Activated CD8-positive, alpha-beta T cell treated with anti-CD3 and anti-CD28 coated beads for 36 hours (primary cell): ENCODE measurements at places on chromosomes 5 and 9. TPM values are rescaled to one million over a fixed set of nuclear protein-coding genes. Genes with fewer than 3 reads are reported as not detected.

The NUTM2F gene
- not detected for total RNA-seq

The FBXW11 gene
- 49.3 TPM for total RNA-seq

DNA sequence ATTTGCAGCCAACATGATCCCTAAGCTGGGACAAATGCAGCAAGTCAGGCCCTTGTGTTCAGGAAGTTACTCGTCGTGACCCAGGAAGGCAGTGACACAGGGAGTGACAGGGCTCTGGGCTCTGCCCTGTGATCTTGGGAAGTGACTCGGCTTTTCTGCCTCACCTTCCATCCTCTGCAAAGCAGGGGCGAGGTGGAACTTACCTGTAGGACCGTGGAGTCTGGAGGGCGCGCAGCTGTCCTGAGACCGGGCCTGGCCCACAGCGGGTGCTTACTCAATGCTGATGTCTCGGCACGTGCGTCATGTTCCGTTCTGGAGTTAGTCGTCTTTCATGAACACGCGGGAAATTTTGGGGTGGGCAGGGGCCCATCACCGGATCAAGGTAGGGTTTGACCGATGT is 22.8 kb upstream of the LPCAT1 start:
- no peak for DNase-seq

DNA sequence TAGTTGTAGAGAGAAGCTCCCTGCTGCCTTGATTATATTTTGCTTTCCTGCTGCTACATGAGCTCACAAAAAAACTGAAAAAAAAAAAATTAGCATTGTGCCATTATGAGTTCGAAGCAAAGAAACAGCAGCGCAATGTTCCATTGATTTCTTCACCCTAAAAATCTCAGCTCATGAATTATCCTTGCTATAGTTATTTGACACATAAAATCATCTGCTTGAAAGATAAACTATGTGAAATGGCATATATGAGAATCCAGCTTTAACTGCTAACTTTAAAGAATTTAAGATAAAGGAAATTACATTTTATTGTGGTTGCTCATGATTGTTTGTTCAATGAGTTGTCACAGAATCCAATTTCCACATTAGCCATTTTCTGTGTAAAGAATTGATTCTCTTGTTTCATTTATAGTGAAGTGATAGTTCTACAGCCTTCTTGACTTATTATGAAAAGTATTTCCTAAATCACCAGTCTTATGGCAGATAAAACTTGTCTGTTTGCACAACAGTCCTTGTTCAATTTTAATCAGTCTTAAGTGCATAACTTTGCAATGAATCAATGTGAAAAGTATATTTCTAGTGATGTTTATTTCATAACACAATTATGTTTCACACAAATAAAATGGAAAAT is 1275.0 kb upstream of the CDH9 start:
- DNase-seq: no peak

The NLN gene
- total RNA-seq: 38.4 TPM

DNA sequence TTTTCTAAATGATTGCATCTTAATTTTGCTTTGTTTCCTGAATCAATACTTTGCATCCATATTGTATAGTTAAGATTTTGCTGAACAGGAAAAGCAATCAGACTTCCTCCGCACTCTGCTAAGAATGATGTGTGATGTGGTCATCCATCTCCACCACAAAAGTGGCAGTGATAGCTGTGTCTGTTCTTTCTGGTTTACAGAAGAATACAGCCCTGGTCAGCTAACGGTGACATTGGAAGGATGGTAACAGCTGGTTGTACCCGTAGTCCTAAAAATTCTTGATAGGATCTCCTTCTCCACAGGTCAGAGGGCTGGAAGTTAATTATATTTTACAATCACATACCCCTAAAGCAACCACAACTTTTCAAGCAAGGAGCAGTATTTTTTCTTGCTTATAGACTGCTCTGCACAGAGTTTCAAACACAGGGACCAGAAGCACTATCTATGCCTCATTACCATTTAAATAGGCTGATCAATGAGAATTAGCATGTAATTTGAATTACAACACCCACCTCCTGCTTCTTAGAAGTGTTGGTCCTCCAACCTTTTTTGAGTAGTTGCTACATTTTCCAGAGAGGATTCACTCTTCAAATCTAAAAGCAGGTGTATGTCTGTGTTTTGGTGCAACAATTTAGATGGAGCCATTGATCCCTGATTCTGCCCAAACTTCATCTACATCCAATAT is 1191.9 kb upstream of the NUDT12 start:
- no peak for DNase-seq
